ENCODE measurements at places on chromosomes 1 and 21.

DNA sequence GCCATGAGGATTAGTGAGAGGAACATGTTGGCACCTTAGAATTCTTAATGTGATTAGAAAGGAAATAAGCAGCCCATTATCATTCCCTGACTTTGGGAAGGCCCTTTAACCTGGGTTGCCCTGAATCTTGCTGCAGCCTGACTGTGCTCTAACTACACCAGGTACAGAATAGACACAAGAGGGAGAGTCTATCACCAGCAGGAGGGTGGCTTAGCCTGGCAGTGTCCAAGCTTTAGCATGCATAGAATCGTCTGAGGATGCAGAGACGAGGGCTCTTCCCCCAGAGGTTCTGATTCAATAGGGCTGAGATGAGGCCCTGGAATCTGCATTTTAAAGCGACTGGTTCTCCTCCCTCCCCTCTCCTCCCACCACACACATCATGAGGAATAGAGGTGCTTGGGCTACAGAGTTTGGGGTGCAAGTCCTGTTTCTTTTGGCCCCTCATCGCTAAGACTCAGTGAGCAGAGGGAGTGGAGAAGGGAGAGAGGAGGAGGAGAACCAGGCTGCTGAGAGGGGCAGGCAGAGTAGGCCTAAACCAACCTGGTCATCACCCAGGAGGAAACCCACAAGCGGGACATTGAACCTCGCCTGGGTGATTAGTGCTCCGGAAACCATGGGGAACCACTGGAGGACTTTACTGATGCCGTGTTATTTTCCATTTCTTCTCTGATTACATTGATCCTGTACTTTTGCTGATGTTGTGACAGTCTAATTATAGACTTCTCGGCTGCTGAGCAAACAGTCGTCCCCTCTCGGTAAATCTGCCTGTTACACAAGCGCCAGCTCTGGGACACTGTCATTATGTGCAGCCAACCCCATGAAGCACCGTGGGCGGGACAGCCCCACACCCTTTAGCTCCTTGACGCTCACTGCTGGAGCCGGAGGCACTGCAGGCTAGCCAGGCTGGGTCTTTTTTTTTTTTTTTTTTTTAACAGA, 6.3 kb upstream of the TENT5C start:
- no peak for DNase-seq

GRCh38 chr1:241842565-241842964, 5.4 kb upstream of the EXO1 start:
- DNase-seq: no peak

GRCh38 chr1:89994231-89994804, 592 bp upstream of the ZNF326 start:
- DNase-seq: no peak

- DNase-seq: no peak
Observed at GRCh38 chr21:33870768-33871167, 44.8 kb downstream of the ATP5PO start.

GRCh38 chr1:15355968-15356625, 53.6 kb upstream of the EFHD2 start:
- DNase-seq: no peak

GRCh38 chr1:154115180-154115579, 39.7 kb downstream of the NUP210L start:
- DNase-seq: no peak

DNA sequence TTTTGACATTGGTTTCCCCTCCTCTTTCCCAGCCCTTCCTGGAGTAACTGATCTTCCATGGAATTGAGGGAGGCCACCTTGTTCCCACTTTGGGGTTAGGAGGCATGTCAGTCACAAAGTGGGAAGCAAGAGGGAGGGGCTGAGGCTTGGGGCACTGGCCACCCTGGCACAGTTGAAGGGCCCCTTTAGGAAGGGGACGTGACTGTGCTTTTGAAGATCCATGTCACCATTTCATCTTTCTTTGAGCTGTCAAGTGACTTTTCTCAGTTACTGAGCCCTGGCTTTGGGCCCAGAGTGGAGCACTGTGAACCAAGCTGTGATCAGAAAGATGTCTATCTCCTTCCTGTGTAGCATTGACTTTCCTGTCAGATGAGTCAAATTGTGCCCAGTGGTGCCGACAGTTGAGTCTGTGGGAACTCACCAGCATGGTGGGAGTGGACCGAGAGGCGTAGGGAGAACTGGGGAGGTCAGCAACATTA, 38.5 kb upstream of the TDRD10 start:
- DNase-seq: peak; percentile 46

DNA sequence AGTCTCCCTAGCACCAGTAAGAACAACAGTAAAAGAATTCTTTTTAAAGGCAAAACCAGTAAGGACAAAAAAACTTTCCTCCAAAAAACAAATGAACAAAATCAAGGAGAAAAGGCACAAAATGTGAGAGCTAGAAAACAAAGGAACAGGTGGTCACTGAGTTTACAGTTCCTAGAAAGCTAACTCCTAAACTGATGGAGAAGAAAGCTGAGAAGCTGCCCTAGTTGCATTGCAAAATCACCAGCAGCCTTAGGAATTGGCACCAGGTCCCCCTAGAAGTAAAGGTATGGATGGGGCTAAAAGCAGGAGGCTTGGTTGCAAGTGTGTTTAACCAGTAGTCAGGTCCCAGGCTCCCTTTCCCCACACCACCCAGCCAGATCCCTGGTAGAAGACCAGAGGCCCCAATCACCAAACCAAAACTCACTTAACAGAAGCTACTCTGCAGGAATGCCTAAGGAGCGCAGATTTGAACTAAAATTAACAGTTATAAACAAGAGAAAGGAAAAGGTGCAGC, 47.6 kb downstream of the RAB3GAP2 start:
- no peak for DNase-seq

DNA sequence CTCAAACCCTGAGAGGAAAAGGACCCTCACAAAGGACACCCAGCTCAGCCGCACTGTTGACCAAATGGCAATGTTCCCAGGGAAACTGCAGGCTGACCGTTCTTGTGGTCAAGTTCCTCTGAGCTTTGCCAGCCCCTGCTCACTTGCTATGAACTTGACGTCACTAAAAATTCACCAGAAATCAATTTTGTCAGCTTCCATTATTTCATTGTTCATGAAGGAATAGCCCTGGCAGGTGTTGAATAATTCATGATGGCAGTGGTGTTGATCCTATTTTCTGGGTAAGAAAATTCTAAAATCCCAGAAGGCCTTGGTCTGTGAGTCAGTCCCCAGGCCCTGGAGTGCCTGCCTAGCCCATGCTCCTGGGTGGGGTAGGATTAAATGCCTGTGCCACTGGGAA, 318.9 kb downstream of the ZNF326 start:
- DNase-seq: no peak

- DNase-seq: no peak
Observed at GRCh38 chr1:81392526-81393226, 408.1 kb upstream of the ADGRL2 start.

- DNase-seq: no peak
Observed at GRCh38 chr1:93608187-93609109, 73.2 kb downstream of the BCAR3 start.

DNA sequence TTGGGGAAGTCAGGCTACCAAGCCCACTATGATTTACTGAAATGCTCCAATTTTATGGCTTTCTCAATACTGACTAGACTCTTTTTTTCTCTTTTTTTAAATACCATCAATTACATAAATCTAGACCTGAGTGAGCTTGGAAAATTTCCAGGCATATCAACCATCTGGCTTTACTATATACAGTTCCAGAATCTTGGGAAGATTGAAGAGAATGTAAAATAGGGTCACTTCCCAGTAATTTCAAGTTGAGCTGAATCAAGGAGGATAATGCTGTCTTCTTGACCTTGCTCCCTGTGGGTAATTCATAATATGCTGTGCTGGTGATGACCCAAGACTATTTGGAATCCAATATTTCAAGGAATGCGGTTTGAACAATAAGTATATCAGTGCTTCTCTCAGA, 108.1 kb downstream of the MAP3K21 start:
- DNase-seq: no peak

DNA sequence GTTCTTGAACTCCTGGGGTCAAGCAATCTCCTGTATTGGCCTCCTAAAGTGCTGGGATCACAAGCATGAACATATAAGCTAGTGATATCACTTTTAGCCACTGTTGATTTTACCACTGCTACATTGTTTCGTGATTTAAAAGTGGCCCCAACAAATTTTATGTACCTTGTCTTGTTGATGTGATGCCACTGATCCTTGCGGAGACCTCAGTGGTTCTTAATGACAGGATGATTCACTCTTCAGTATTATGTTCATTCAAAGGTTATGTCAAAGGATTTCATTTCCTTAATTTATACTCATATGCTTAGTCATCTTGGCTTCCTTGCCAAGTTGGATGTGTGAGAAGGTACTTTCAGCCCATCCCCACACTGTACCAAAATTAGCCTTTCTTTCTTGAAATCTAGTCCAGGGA, 12.1 kb downstream of the PRKACB start:
- no peak for DNase-seq

DNA sequence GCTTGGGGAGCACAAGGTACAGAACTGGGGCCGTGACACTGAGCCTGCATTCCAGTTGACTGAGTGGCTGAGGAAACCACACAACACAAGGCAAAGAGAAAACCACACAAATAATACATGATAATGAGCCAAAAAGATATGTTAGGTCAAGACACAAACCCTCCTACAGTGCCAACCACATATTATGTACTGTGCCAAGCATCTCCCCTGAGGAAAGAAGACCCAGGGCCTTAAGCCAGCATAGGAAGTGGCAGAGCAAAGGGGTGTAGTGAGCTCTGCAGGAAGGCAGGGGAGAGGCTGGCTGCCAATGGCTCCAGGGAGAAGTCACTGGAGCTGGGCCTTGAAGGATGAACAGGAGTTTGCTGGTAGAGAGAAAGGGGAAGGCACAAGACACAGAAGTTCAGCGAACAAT, 28.2 kb downstream of the CTNNBIP1 start:
- DNase-seq: no peak

GRCh38 chr1:111690306-111690617, 48.9 kb downstream of the INKA2 start:
- no peak for DNase-seq

DNA sequence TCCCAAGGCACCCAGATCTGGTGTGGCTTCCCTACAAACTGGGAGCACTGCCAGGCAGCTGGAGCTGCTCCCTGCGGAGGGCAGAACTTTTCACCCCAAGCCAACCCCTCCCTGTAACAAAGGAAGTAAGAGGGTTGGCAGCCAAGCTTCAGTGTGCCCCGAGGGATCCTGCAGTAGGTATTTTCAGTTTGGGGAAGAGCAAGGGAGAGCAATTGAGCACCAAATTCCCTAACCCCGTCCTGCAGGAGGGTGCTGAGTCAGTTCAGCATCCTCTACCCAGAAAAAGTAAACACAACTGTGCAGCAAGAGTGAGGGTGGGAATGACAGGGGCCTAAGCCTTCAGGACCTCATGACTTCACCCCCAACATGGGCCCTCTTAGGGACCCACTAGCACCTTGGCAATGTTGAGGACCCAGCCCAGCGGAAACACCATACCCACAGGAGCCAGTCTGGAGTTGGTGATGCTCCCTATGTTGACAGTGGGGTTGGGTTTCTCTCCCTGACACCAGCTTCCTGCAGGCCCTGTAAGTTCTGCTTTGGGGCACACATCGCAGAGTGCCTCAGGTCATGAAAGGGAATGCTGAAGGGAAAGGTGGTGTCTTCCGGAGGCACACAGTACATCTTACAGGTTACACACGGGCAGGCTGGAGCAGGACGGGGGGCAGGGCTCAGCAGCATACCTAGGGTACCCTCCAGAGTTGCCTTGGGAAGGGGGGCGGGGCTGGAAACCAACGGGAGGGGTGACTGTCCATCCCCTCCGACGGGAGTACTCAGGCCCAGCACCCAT, 14.8 kb downstream of the SH3BP5L start:
- DNase-seq: no peak

- DNase-seq: no peak
Observed at GRCh38 chr1:25725482-25725881, 74.5 kb upstream of the SELENON start.

GRCh38 chr1:111454859-111455641, 5.8 kb downstream of the ATP5PB start:
- no peak for DNase-seq

GRCh38 chr1:27331426-27331825, 9.5 kb downstream of the TMEM222 start:
- no peak for DNase-seq

DNA sequence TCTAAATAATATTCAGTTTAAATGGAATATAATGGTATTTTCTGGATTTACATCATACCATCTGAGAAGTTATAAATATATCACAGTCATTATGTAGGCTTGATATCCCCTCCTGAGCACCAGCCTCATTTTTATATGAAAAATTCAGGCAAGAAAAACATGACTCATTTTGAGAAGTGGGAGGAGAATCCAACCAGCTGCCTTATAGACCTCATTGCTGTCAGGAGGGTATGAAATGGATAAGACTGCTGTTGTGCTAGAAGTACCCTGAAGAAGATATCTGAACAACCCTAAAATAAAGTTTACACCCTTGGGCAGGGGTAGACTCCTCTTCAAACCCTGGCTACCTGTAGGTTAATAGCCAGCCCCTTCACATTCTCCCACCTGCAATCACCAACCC, 8.8 kb downstream of the GIPC2 start:
- no peak for DNase-seq

DNA sequence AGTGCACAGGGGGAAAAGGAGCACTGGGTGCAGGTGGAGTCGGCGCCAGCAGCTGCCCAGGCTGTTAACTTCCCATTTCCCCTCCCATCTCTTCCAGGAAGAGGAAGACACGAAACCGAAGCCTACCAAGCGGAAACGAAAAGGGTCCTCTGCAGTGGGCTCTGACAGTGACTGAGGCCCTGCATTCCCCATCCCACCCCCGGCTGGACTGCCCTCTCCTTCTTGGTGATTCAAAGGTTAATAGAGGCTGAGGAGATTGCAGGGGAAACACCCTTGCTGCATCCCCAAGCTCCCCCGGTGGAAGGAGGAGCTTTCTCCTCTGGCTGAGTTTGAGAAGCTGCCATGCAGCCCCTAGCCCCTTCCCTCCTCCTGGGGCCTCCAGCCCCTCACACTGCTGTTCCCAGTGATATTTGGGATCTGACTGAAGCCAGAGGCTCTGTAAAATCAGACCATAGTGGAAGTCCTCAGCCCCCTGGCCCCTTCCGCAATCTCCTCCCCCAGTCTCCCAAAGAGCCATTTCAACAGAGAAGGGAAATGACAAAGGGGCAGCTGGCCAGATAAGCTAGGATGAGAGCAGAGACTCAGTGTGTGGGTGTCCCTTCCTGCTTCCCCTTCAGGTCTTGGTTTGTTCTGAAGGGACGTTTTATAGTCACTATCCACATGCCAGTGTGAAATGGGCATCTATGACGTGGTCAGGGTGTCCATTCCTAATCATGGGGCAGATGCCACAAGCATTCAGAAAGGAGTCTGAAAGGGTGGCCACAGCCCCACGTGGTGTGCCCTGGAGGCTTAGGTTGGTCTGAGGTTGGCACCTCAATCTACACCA, 1.9 kb upstream of the SLC27A3 start:
- DNase-seq: no peak
